NCI-H1694 (cell line): ENCODE measurements at places on chromosomes 3 and 15.

GRCh38 chr3:196141052-196141865 is 59.4 kb upstream of the TFRC start:
- no peak for DNase-seq

DNA sequence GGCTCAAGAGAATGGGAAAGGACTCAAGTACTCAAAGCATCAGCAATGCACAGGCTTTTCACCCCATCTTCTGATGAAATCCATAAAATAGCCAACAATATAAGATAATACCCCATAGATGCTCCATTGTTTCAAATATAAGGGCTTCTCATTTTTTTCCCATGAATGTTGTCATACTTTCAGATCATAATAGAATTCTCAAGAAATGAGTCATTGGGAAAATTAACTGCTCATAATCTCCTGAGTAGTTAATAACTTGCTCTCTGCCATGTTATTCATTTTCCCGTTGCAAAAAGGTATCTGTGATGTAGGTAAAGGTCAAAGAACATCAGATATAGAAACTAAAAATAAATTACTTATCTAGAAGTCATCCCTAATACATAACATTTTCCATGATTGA is 121.9 kb downstream of the NSUN3 start:
- DNase-seq = no peak

- DNase-seq = no peak
These were observed 34.8 kb upstream of the EPHA3 start for GRCh38 chr3:89072642-89073041.

GRCh38 chr3:60216462-60217075 is 1034.7 kb downstream of the FHIT start:
- DNase-seq = no peak

DNA sequence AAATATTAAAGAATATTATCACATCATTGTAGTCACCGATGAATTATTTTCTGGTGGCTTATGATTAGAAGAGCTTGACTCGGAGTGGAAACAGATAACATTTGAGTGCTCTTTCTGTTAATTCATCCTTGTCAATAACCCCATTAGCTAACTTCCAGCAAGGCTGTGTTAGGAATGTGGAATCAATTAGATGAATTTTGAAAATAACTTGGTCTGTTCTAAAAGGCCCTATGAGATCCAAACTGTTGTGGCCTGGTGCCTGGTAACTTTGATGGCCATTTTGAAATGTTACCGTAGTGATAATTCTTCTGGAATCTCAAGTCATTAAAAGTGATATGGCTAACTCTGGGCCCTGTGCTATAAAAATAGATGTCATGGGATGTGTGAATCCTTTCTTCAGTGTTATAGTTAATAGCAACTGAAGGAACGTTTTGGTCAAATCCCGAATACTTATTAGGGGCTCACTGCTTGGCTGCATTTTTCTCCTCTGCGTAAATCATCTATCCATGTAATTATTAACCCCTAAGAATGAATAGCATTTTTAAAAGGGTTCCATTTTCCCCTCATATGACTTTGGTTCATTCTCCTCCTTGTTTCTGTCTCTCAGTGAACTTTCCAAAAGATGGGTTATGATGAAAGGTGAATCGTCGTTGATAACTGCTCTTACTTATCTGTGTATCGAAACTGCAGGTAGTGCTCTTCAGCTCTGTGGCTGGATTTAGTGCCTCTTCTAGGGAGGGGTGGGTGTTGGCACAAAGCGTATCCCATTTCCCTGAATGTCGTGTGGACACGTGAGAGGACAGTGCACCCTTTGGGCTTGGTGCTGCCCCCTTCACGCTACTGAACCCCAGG is 82.7 kb downstream of the IGF1R start:
- DNase-seq = no peak

DNA sequence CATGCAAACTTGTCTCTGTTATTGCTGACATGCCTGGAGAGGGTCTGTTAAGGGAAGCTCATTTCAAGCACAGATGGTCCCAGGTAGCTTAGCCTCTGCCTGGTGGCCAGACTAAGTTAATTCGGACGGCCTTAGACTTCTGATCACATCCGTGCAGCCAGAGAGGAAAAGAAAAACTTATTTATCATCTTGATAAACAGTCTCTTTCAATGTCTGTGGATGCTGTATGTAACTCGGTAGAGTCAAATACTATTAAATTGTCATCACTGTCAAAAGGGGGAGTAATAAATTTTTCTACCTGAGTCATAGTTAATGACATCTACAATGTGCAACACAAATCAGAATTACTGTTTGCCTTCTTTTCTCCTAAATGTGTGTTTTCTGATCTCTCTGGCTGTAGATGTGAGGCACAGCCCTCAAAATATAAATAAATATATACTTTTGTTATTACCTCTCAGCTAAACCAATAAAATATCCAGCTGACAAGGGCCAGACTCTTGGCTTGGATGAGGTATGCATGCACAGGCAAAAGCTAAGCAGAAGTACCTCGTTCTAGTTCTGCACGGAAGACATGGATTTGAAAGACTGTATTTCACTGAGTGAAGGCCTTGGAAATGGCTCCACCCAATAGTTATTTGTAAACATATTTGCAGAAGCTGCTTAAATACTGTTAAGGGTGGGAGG is 530.0 kb downstream of the TAFA4 start:
- no peak for DNase-seq
